ENCODE measurements at places on chromosomes 2 and 18. TPM values are rescaled to one million over a fixed set of nuclear protein-coding genes. Genes with fewer than 3 reads are reported as not detected.

MTERF4 gene
- 37.6 TPM for total RNA-seq

MAPRE2 gene
- 17.8 TPM for total RNA-seq

HOXD13 gene
- not detected for total RNA-seq

SLC4A1AP gene
- total RNA-seq = 19.7 TPM

CDH2 gene
- total RNA-seq = 0.16 TPM

POTEI gene
- not detected for total RNA-seq

C1GALT1C1L gene
- total RNA-seq = 0.99 TPM

DNA sequence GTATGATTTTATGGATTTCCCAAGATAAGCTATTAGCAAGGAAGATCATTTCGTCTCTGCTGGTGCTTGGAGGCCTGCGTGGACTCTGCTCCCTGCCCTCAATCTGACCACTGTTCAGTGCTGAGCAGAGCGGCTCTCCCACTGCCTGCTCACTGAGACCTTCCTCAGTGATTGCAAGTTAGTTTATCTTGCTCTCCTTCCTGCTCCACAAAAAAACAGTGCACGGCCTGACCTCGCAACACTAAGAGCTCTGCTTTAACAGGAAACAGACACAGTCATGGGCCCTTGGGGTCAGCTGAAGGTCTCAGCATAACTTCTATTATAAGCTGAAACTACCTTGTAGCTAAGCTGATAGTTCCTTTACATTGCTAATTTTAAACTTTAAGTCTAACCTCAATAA is 53.1 kb downstream of the PRELID3A start:
- DNase-seq = no peak

DNA sequence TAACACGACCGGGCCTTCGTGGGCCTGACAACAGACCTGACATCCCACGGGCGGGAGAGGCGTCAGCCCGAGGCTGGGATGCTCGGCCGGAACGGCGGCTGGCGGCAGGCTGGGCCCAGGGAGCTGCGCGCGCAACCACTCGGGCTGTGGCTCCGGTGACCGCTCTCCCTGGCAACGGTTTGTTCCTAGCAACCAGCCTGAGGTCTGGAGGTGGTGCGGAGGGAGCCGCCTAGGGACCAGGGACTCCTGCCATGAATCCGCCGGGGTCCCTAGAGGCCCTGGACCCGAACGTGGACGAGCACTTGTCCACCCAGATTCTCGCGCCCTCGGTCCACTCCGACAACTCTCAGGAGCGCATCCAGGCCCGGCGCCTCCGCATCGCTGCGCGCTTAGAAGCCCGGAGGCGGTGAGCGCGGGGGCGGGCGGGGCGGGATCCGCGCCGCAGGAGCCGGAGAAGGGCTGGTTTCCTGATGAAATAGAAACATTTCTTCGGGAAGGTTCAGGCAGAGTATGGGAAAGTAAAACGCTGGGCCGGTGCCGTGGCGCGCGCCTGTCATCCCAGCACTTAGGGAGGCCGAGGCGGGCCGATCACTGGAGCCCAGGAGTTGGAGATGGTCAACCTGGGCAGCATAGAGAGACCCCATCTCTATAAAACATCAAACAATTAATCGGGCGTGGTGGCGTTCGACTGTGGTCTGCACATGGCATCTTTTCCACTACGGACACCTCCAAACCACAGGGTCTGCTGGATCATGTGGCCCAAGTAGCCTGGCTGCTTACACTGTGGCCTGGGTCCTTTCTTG is at the start of gene DRC1:
Gene DRC1, plus strand, starts transcription at position 182 of the 803 bp plus-strand sequence. Its CDS starts 70 bp downstream, at position 252.
- peak; percentile 59 for DNase-seq

GRCh38 chr2:88599527-88599926 is 27.7 kb downstream of the EIF2AK3 start:
- no peak for DNase-seq

DNA sequence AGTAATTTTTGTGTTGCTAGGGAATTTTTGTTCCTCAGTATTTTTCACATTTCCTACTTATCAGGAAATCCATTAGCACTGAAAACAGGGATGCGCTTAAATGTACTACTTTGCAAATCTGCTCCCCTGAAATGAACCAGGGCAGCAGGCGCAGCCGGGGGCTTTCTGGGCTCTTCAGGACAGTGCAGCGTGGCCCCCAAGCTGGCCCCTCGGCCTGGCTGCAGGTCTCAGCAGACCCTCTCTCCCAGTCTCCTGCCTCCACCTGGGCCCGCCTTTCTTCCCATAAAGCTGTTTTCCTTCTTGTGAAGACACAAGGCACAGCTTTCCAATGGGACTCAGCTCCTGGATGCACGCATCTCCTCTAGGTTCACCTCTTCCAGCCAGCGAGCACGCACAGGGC is 35.3 kb downstream of the EIPR1 start:
- DNase-seq = no peak

- DNase-seq = no peak
These were observed 18.6 kb downstream of the THNSL2 start for GRCh38 chr2:88188748-88189147.

DNA sequence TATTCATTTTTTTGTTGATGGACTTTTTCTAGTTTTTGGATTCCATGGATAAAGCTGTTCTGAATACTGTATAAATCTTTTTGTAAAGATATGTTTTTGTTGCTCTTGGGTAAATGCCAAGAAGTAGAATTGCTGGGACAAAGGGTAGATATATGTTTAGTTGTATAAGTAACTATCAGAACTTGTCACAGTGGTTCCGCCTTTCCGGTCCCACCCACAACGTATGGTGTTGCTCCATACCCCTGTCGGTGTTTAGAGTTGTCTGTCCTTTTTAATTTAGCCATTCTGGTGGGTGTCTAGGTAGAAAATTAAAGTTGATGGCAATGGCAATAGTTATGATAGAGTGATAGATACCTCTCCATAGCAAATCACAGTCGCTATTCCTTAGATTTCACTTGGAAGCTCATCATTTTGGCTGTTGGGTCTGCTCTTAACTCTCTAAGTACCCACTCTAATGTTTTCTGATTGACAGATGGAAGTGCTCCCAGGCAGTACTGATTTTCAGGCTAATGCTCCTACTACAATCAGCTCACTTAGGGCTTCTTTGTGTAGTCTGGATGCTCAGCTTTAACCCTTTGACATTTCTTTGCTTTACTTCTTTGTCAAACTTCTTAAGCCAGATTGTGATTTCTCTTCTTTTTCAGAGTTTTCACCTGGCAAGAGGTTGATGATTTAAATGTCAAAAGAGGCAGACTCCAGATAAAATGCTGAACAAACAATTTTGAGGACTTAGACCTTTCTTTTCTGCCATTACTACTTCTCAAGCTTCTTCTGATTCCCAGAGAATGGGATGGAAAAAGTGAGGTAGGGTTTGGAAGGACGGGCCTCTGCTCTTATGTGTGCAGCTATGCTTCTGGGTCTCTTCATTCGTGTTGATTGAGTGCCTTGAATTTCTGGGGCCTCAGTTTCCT is 156.4 kb downstream of the AQP4 start:
- no peak for DNase-seq

- DNase-seq = no peak
These were observed 131.0 kb downstream of the PHLPP1 start for GRCh38 chr18:62846313-62846712.

DNA sequence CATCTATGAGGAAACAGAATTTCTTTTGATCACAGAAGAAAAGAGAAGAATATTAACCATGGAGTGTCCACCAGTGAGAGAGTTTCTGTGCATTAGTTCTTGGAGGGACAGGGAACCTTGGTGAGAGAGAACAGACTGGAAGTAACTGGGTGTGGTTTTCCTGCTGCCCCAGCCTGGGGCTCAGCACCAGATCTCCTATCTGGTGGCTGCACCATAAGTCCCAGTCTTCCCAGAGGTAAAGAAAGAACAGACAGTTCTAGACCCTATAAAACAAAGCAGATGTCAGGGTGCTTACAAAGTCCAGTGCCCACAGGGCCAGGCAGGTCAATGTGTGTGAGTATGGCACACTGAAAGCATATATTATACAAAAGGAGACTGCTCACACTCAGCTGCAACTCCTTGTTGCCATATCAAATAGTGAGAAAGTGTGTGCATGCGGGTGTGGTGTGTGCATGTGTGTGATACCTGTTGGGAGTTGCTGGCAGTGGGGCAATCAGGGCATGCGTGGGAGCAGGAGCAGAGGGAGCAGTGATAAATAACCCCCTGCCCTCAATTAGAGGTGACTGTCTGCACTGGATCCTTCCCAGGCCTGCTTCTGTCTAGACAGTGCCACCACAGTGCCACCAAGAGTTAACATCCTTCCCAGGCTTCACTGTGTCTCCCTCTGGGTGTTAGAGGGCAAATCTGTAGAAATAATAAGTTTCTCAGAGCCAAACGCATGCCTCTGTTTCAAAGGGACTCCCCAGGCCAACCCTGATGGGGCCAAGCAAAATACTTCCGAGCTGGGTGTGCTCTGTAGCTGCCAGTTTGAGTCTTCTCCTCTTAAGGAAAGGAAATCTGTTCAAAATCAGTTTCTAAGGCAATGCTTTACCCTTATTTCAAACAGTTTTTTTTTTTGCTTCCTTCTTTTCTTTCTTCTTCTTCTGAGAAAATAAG is 45.7 kb downstream of the RDH14 start:
- DNase-seq = no peak

- DNase-seq = no peak
These were observed 1269.7 kb upstream of the ZEB2 start for GRCh38 chr2:145789636-145790035.

GRCh38 chr2:40511661-40512213 is 59.8 kb upstream of the SLC8A1 start:
- DNase-seq = no peak

- DNase-seq = no peak
These were observed 16.6 kb downstream of the CTDP1 start for GRCh38 chr18:79695856-79696850.

GRCh38 chr2:218821605-218822211 is 9.9 kb downstream of the PRKAG3 start:
- DNase-seq = no peak

DNA sequence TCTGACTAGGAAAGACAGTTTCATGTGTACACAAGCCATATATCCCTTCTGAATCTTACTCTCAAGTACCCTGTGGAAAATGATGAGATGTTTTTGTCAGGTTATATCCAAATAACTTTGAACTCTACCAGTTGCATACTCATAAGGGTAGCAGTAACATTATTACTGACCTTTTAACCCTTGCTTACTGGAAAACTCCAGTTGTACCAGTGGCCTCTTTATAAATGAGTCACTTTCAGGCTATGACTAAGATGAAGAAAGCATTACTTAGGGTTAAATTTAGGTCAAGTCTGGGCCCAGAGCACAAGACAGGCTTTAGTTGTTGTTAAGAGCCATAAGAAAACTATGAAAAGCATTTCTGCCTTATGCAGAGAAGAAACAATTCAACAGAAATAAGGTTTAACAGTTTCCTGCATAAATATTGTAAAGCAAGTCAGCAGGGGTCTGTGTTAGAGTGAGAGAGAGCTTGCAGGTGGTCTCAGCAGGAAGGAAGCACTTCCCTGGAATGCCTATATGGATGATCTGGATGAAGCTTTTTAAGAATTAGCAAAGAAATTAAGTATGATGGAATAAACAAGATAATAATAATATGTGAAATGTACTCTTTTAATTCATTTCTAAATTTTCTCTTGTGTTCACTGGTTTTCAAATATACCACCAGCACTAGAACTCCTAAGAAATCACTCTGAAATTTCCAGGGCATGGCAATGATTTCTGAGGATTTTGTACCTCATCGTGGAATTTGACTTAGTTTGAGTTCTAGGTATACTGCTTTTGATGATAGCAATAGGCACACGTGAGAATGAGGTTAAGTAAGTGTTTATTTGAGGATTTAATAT is 126.6 kb downstream of the UBE2E3 start:
- DNase-seq = no peak

- DNase-seq = no peak
These were observed 929.4 kb upstream of the PIK3C3 start for GRCh38 chr18:41025666-41026065.
